ENCODE measurements at places on chromosomes 5 and 9. TPM values are rescaled to one million over a fixed set of nuclear protein-coding genes. Genes with fewer than 3 reads are reported as not detected.

Gene RAI14
- total RNA-seq: 92.7 TPM

Gene EXOSC2
- total RNA-seq: 103 TPM

Gene C8G
- total RNA-seq: 0.59 TPM

Gene PRUNE2
- 5.4 TPM for total RNA-seq

Gene GABRA6
- total RNA-seq: not detected

Gene SERINC5
- total RNA-seq: 7.9 TPM

Gene INSL6
- not detected for total RNA-seq

Gene PPP1R26
- 32.4 TPM for total RNA-seq

Gene FCN2
- not detected for total RNA-seq

Gene CCL28
- total RNA-seq: not detected

Gene FXN
- total RNA-seq: 26.7 TPM

Gene OR1Q1
- not detected for total RNA-seq

Gene ABO
- total RNA-seq: 0.11 TPM
